ENCODE measurements at places on chromosomes 6 and 20. TPM values are rescaled to one million over a fixed set of nuclear protein-coding genes. Genes with fewer than 3 reads are reported as not detected.

The CNR1 gene
- 0.31 TPM for total RNA-seq

The ATP9A gene
- total RNA-seq = 10.1 TPM

The RHAG gene
- total RNA-seq = 0.10 TPM

The FOXQ1 gene
- 3.5 TPM for total RNA-seq

The EBF4 gene
- 2.7 TPM for total RNA-seq

The SIRPB2 gene
- total RNA-seq = not detected

The MLIP gene
- not detected for total RNA-seq

The METTL24 gene
- total RNA-seq = not detected

The CENPQ gene
- 7.5 TPM for total RNA-seq

The TRAPPC3L gene
- not detected for total RNA-seq

The CDSN gene
- total RNA-seq = not detected

The RNF39 gene
- not detected for total RNA-seq

The SPATS1 gene
- not detected for total RNA-seq

The TRIM40 gene
- not detected for total RNA-seq

The SIRPD gene
- total RNA-seq = not detected

The PROKR2 gene
- total RNA-seq = not detected

The BMP6 gene
- 20.4 TPM for total RNA-seq

The HDGFL1 gene
- total RNA-seq = not detected

The VGLL2 gene
- total RNA-seq = not detected

The SHLD1 gene
- 8.1 TPM for total RNA-seq

The SEMG2 gene
- total RNA-seq = not detected

The GGTLC1 gene
- not detected for total RNA-seq

The POU5F1 gene
- 2.8 TPM for total RNA-seq

The LTB gene
- total RNA-seq = 0.25 TPM

The ZSCAN12 gene
- total RNA-seq = 2.0 TPM

The DDAH2 gene
- total RNA-seq = 26.5 TPM

The CFAP61 gene
- total RNA-seq = 0.92 TPM

The SLPI gene
- 9.5 TPM for total RNA-seq

The DCBLD1 gene
- 32.9 TPM for total RNA-seq

The PAK5 gene
- not detected for total RNA-seq

The FOXC1 gene
- 6.0 TPM for total RNA-seq

The EPM2A gene
- total RNA-seq = 3.7 TPM

The CAPN11 gene
- not detected for total RNA-seq

The SYS1 gene
- total RNA-seq = 29.1 TPM

The SMLR1 gene
- total RNA-seq = not detected

The KATNA1 gene
- 8.6 TPM for total RNA-seq

The ZBTB12 gene
- 4.2 TPM for total RNA-seq

The SMOC2 gene
- total RNA-seq = not detected

The KCNQ5 gene
- total RNA-seq = 1.7 TPM

The TAP2 gene
- total RNA-seq = 18.7 TPM

The KIAA0408 gene
- total RNA-seq = 5.3 TPM

The MUC22 gene
- not detected for total RNA-seq

The TUBB2B gene
- 13.2 TPM for total RNA-seq

The RUNX2 gene
- 1.3 TPM for total RNA-seq

The NRN1 gene
- 0.50 TPM for total RNA-seq

The TTLL9 gene
- total RNA-seq = 0.14 TPM

The SLC35D3 gene
- total RNA-seq = 0.07 TPM

The OPN5 gene
- total RNA-seq = not detected

The PCK1 gene
- total RNA-seq = 0.05 TPM

The SEMG1 gene
- not detected for total RNA-seq

The GLP1R gene
- total RNA-seq = not detected

All from A549 treated with RU486 at 1 μM for 4 hours (cell line).